ENCODE measurements at places on chromosomes 12 and 14. TPM values are rescaled to one million over a fixed set of nuclear protein-coding genes. Genes with fewer than 3 reads are reported as not detected.

CFAP54 gene
- total RNA-seq = 3.4 TPM

TAS2R43 gene
- total RNA-seq = 2.2 TPM

PPP4R4 gene
- total RNA-seq = not detected

SIRT4 gene
- 0.79 TPM for total RNA-seq

PCED1B gene
- 0.66 TPM for total RNA-seq

MDGA2 gene
- total RNA-seq = not detected

CLEC9A gene
- not detected for total RNA-seq

RNASE3 gene
- total RNA-seq = not detected

PHETA1 gene
- 4.7 TPM for total RNA-seq

SLC24A4 gene
- not detected for total RNA-seq

NINJ2 gene
- total RNA-seq = 0.79 TPM

PIWIL1 gene
- not detected for total RNA-seq

TAS2R7 gene
- total RNA-seq = not detected

IL22 gene
- total RNA-seq = not detected

AQP6 gene
- total RNA-seq = 0.13 TPM

RNASE7 gene
- not detected for total RNA-seq

TSHR gene
- total RNA-seq = not detected

TMEM63C gene
- total RNA-seq = not detected

OR4L1 gene
- total RNA-seq = not detected

ZNF219 gene
- 3.5 TPM for total RNA-seq

TCL1B gene
- total RNA-seq = not detected

KRT78 gene
- not detected for total RNA-seq

WIF1 gene
- total RNA-seq = not detected

MANSC4 gene
- not detected for total RNA-seq

TSPAN19 gene
- total RNA-seq = not detected

HOXC12 gene
- total RNA-seq = not detected

TIGAR gene
- 5.8 TPM for total RNA-seq

VWF gene
- 2.5 TPM for total RNA-seq
